GM23248 (cell line): ENCODE measurements at places on chromosomes 5 and 9. TPM values are rescaled to one million over a fixed set of nuclear protein-coding genes. Genes with fewer than 3 reads are reported as not detected.

The GPSM1 gene
- total RNA-seq = 51.6 and 57.1 TPM in 2 replicates

GRCh38 chr5:120504057-120504456 is 40.0 kb downstream of the PRR16 start:
- H3K27ac ChIP-seq = no peak overlapping the region
- H3K27me3 ChIP-seq = no peaks in the 10 kb centered on the region
- no peak overlapping the region for H3K4me3 ChIP-seq
- DNase-seq = no peak
- H3K4me1 ChIP-seq = peaks cover 25% of the 10 kb centered on the region

DNA sequence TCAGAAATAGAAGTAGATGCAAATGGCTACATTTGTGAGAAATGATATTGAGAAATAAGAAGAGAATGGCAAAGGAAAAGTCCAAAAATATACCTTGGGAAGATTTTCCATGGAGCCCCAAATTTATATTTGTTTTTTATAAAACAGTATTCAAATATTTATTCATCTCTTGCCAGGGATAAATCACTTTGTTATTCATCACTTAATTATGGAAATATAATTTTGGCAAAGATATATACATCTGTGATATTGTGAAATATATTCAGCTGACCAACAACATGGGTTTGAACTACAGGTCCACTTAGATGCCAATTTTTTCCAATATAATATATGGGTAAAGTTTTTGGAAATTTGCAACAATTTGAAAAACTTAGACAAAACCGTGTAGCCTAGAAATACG is 19.7 kb upstream of the RAPGEF6 start:
- no peaks in the 10 kb centered on the region for H3K27me3 ChIP-seq
- no peak for DNase-seq
- no peak overlapping the region for H3K4me3 ChIP-seq
- H3K36me3 ChIP-seq = peaks cover 28% of the 10 kb centered on the region
- peaks cover 8% of the 10 kb centered on the region for H3K4me1 ChIP-seq
- H3K27ac ChIP-seq = no peak overlapping the region

GRCh38 chr9:78009186-78009585 is 22.4 kb downstream of the GNAQ start:
- H3K4me3 ChIP-seq = no peak overlapping the region
- H3K36me3 ChIP-seq = no peaks in the 10 kb centered on the region
- no peak for DNase-seq
- H3K4me1 ChIP-seq = peaks cover 16% of the 10 kb centered on the region

- DNase-seq = no peak
- H3K4me3 ChIP-seq = no peak overlapping the region
- no peaks in the 10 kb centered on the region for H3K27me3 ChIP-seq
- no peaks in the 10 kb centered on the region for H3K36me3 ChIP-seq
These were observed 1871.9 kb upstream of the CDH6 start for GRCh38 chr5:29321591-29321990.

DNA sequence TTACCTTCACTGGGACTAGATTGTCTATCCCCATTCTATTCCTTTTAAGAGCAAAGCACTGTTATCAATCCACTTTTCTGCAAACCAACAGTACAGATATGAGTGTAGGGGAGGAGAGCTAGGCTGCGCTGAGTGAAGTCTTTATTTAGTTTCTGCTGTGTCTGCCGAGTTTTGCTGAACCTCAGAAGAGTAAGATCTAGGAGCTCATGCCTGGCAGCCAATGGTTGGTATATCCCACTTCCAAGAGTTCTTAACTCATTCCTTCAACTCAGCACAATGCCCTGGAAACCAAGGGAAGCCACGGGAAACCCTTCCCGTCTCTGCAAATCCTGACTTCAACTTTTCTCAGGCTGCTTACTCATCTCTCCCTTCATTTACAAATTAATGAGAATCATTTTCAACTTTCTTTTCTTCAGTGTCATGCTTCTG is 58.0 kb upstream of the JAK2 start:
- no peak overlapping the region for H3K27ac ChIP-seq
- H3K4me1 ChIP-seq = peaks cover 15% of the 10 kb centered on the region
- no peaks in the 10 kb centered on the region for H3K36me3 ChIP-seq
- DNase-seq = peak; percentile 40

- no peaks in the 10 kb centered on the region for H3K36me3 ChIP-seq
- H3K4me1 ChIP-seq = no peaks in the 10 kb centered on the region
- H3K27me3 ChIP-seq = no peaks in the 10 kb centered on the region; the same call in 1 of the 2 replicates
- DNase-seq = peak; percentile 23
- no peak overlapping the region for H3K27ac ChIP-seq
These were observed 473.4 kb downstream of the NTRK2 start for GRCh38 chr9:85142968-85143367.

GRCh38 chr5:62296998-62297397 is 9.0 kb upstream of the KIF2A start:
- H3K4me1 ChIP-seq = no peaks in the 10 kb centered on the region
- no peaks in the 10 kb centered on the region for H3K36me3 ChIP-seq
- no peak overlapping the region for H3K4me3 ChIP-seq

- H3K27ac ChIP-seq = no peak overlapping the region
- no peaks in the 10 kb centered on the region for H3K36me3 ChIP-seq
- H3K4me3 ChIP-seq = no peak overlapping the region
- peak; percentile 7 for DNase-seq
- H3K27me3 ChIP-seq = no peaks in the 10 kb centered on the region
These were observed 489.2 kb upstream of the MEF2C start for GRCh38 chr5:89372176-89372575.
